ENCODE measurements at places on chromosomes 4 and X.

DNA sequence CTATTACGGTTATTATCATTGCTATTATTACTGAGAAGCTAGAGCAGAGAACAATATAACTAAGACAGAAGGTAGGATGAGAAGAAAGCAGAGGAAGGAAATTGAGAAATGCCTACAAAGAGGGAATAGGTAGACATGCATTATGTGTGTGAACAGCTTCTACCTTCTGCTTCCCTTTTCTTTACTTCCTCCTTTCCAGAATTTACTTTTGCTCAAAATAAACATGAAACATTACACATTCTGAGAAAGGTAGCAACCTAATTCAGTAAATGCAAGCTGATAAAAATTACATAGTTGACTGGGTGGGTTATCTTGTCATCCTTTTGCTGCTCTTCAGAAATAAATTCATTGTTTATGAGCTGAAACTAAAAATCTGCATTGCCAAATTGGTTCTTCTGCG lies 54.6 kb downstream of the AMOT start:
- DNase-seq: no peak

- peak; percentile 34 for DNase-seq
Measured at GRCh38 chr4:56181140-56181953, 205.9 kb downstream of the AASDH start.

DNA sequence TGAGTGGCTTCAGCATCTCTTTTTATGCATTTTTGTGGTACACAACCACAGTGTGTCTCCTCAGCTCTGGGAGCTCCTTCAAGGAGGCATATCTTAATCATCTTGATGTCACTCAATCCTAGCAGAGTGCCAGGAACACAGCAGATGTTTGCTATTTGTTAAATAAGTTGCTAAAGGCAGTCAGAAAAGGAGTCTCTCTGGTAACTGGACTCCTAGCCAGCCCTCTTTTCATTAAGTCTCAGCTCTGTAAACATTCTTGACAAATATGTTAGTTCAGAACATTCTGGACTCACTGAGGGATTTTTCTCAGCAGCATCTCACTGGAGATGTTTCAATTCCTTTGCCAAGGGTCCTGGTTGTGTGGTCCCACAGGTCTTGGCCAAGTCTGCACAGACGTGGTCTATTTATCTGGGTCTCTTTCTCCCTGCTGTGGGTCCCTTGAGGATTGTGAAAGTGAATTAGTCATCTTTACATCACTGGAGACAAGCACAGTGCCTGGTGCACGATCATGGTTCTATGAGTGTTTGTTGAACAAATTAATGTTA lies 20.3 kb upstream of the FAM9C start:
- no peak for DNase-seq

DNA sequence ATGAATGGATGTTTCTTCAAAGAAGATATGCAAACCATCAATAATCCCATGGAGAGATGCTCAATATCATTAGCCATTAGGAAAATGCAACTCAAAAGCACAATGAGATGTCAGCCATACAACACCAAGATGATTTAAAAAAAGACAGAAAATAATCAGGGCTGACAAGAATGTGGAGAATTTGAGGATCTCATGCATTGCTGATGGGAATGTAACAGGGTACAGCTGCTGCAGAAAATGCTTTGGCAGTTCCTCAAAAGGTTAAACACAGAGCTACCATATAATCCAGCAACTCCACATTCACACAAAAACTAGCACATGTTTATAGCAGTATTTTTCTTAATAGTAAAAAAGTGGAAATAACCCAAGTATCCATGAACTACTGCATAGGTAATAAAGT lies 110.5 kb upstream of the ZNF518B start:
- DNase-seq: no peak

- DNase-seq: no peak
Measured at GRCh38 chr4:37985730-37986275, 25.6 kb downstream of the PTTG2 start.

GRCh38 chrX:136577552-136577951 lies 45.5 kb downstream of the VGLL1 start:
- DNase-seq: peak; percentile 37

- DNase-seq: no peak
Measured at GRCh38 chrX:100315566-100315965, 94.5 kb downstream of the PCDH19 start.

DNA sequence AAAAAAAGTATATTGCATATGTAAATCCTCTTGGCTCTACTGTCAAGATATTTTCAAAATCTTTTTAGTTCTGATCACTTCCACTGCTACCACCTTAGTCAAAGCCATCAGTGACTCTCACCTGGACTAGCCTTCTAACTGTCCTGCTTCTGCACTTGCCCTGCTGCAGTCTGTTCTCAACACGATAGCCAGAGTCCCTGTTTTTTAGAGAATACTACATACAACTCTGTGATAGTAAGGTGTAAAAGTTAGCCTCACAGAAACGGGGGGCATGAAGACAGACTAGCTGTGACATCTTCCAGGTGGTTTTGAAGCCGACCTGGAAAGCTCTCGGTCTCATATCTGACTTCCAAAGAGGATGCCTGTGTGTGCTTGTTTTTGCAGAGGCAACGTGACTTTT lies 24.7 kb downstream of the EIF2S3 start:
- DNase-seq: no peak

DNA sequence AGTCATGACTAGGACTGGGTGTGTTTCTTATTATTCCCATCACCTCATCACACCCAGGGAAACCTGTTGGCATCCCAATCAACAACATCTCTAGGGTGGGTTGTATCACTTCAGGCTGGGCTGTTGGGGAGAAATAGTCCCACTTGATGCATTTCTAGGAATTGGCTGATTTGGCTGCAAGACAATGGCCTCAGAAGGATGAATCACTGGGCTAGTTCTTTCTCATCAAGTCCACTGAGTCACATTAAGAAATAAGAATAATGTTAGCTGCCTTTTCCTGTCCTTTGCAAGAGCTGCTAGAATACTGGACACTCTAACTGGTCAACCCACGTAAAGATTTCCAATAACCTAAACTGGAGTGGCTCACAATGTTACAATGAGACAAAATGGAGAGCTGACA lies 104.2 kb downstream of the CHRDL1 start:
- DNase-seq: peak; percentile 2

GRCh38 chr4:48195374-48195773 lies 61.3 kb upstream of the TXK start:
- peak; percentile 26 for DNase-seq

DNA sequence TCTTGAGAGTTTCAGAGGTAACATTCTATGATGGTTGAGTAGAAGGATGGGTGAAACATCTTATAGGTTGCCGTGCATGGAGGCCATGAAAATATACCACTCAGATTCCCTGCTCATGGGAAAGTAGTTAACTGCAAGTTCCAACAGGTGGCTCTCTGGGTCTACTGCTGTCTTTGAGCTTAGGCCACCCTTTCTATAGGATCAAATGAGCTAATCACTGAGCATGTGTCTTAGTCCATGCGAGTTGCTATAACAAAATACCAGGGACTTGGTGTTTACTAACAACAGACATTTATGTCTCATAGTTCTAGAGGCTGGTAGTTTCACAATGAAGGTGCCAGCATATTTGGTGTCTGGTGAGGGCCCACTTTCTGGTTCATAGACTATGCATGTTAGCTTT lies 144.8 kb upstream of the UNC5C start:
- DNase-seq: peak; percentile 48

DNA sequence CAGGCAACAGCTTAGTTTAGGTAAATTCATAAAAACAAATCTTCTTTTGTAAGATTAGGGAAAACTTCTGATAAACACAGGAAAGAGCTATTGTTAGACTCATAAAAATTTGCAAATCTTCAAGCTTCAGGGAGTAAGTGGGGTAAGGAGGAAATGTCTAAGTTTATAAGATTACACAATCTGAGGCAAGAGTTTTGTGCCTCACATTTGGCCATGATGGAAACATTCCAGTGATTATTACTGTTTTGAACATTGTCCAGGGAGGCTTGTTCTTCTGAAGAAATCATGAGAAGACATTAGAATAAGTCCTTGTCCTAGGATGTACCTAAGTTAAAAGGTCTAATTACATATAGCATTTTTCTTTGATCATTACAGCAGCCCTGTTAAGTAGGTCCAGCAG lies 72.8 kb downstream of the MAOB start:
- DNase-seq: no peak

DNA sequence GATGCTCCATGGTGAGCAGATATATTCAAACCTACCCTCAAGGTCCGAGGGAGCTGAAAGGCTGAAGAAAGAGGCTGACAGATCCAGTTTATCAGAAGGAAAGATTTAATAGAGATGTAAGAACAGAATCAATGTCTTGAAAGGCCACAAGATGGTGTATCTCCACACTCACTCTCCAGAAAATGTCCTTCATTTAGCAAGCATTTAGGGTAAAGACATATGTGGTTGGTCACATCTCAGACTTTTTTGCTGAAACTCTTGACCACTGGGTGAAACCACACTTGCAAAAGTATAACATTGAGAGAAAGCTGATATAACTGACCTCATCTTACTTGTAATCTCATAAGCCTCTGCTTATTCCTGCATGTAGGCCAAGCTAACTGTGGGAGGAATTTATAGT lies 745.8 kb upstream of the GALNTL6 start:
- DNase-seq: no peak

GRCh38 chr4:10161840-10162239 lies 45.2 kb upstream of the WDR1 start:
- no peak for DNase-seq

GRCh38 chrX:85017721-85018120 lies 14.0 kb downstream of the APOOL start:
- no peak for DNase-seq

- DNase-seq: no peak
Measured at GRCh38 chrX:24777660-24778059, 83.9 kb downstream of the POLA1 start.

DNA sequence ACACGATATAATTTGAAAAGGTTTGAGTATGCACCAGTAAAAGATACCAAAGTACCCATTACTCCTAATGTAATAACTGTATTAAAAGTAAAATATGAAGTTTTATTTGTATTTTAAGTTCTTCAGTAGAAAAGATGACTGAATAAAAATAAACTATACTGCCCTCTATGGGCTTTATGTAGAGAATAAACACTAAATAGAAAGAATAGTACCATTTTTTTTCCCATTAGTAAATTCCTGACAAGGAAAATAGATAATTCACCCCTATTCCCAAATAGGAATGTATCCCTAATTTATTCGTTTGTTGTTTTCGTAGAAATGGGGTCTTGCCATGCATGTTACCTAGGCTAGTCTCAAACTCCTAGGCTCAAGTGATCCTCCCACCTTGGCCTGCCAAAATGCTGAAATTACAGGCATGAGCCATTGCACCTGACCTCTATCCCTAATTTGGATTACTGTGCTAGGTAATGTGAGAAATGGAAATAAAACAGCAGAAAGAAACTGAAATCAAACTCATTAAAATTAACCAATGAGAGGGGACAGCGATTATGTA lies 73.6 kb upstream of the COX18 start:
- DNase-seq: no peak

DNA sequence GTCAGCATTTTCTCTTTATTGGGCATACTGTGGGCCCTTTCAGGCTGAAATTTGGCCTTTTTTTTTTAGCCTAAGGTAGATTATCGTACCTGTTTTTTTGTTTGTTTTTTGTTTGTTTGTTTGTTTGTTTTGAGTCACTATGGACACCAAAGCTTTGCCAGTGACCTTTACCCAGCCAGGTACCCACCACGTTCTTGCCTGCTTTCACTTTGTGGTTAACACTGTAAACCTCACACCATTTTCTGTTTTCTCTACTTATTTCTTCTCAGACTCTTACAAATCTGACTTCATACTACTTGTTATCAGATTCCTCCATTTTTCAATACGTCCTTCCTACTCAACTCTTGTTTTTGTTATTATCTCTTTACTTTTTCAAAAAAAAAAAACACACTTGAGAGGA lies 81.5 kb downstream of the ZNF674 start:
- no peak for DNase-seq

DNA sequence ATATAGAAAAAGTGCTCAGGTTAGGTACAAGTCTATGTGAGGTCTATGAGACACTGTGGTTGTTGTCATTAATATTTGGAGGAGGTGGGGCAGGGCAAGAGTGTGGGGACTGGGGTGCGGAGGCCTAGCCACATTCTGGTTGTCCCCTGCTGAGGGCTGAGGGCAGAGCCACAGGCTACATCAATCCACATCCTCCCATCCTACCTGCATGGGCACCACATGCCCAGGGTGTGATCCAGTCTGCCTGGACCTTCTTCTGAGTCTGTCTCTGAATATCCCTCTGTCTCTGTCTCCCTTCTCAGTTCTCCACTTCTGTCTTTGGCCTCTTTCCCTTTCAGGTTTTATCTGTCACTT lies 1.2 kb upstream of the GATA1 start:
- no peak for DNase-seq

- DNase-seq: no peak
Measured at GRCh38 chr4:156756118-156756517, 215.5 kb downstream of the PDGFC start.

DNA sequence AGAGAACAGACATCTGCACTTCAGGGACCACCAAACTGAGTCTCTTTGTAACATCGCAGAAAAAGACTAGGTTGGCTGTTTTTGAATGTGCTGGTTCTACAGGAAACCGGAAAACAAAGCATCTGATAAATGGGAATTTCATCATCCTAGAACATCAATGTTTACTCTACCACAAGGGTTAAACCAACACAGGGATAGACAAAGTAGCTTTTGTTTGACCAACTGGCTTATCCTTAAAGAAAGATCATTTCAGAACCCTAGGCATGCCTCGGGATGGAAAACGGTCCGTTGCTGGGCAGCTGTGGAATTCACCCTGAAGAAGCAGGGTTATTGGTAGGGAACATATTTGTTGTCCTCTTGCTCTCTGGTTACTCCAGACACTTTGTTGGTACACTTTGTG lies 2355.5 kb upstream of the AGA start:
- DNase-seq: no peak

DNA sequence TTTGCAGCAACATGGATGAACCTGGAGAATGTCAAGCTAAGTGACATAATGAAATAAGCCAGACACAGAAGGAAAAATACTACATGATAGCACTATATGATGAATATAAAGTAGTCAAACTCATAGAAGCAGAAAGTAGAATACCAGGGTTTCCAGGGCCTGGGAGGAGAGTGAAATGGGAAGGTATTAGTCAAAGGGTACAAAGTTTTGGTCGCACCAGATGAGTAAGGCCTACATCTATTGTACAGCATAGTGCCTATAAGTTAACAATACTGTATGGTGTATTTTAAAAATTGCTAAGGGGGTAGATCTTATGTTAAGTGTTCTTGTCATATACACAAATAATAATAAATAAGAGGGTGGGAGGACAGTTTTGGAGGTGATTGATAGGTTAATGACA lies 41.5 kb downstream of the ENOX2 start:
- no peak for DNase-seq

DNA sequence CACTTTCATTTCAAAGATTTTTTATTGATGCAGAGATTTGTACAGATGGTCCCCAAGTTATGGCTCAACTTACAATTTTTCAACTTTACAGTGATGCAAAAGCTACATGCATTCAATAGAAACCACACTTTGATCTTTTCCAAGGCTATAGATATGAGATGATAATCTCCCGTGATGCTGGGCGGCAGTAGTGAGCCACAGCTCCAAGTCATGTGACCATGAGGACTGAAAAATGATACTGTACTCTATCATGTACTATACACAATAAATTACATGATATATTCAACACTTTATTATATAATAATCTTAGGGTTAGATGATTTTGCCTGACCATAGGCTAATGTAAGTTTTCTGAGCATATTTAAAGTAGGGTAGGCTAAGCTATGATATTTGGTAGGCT lies 14.0 kb upstream of the GASK1B start:
- DNase-seq: no peak
